ENCODE measurements at places on chromosomes 1 and 21.

DNA sequence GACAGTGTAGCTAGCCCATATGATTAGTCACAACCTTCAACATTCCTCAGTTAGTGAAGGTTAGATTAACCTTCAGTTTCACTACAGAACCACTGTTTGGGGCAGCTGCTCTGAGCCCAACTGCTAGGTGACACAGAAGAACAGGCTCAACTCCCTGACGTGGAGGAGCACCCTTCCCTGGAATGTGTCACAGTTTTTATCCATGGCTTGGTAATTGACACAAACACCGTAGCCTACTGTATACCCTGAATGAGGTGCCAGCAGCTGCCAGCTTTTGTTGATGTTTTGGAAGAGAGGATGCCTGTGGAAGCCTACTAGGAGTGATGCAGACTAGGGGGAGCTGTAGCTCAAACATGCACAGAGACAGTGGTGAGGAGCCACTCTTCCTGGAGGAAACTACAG, 56.6 kb upstream of the CR2 start:
- DNase-seq = no peak

DNA sequence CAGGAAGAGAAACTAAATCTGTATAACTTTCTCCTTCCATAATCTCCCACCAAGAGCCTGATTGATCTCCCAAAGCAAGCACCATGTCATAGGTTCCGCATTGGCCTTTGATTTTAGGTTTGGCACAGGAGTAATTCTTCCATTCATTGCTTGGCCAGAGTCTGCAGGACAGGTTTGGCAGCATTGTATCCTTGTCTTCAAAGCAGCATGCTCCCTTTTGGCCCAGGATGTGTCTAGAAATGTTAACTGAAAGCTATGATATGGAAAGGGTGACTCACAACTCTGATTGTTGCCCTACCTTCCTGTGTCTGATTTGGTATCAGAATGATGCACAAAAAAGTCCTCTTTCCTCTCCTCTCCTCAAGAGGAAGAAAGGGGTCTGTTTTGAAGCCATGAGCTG, 824.3 kb upstream of the PRMT6 start:
- no peak for DNase-seq

GRCh38 chr1:168180148-168180524, 1.4 kb downstream of the TIPRL start:
- DNase-seq = no peak

DNA sequence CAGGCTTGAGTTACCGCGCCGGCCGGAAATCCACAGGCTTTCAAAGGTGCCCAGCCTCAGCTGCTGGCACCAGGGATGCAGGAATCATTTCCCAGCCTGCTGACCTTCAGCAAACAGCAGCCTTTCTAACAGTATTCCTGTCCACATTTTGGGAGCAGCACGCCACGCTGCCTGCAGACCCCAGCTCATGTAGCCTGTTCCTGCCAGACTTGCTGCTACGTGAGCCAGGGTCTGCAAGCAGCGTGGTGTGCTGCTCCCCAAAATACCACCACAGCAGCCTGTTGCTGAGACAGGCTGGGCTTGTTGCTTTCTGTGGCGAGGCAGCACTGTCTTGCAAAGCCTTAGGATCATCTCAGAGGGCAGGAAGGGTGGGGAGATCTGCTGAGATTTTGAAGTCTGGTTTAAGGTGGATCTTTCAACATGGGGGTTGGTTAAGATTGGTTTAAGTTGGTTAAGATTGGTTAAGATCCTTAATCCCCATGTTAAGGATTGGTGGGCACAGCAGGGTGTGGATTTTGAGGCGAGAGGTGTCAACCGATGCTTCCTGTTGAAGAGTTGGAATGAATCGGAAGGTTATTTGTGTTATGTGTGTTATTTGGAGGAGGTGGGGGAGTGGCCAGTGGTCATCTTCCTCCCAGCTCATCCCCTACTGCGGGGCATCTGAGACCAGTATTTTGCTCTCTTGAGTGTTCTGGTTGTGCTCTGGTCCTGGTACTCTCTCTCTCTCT, 12.9 kb downstream of the FAAH start:
- no peak for DNase-seq

GRCh38 chr1:232501854-232502253, 128.1 kb downstream of the SIPA1L2 start:
- DNase-seq = no peak

Data from ecto neural progenitor cell (in vitro differentiated cells).